ENCODE measurements at places on chromosomes 11 and 22.

- no peak for DNase-seq
Measured at GRCh38 chr22:25909614-25910387, 167.8 kb downstream of the MYO18B start.

DNA sequence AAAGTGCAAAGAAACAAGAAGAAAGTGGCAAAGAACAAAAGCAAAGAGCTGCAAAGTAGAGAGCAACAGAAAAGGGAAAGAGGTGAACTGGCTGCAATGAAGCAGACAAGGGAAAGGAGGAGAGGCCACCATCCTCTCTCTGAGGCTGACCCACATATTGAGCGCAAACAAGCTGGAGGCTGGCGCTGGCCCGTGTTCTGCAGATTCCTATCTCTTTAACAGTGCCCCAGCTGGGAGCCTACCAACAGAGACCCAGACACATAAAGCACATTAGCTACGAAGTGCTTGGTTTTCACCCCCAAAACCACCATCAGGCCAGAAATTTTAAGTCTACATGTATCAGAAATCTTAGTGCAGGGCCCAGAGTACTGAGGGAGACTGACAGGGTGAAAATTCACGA, 17.6 kb downstream of the NCAPD3 start:
- DNase-seq, result no peak

GRCh38 chr11:10930224-10930971, 72.5 kb upstream of the ZBED5 start:
- DNase-seq, result no peak

GRCh38 chr11:20162824-20163782, 2.8 kb upstream of the DBX1 start:
- no peak for DNase-seq

GRCh38 chr11:119120639-119121007, 757 bp upstream of the HINFP start:
- DNase-seq, result no peak

DNA sequence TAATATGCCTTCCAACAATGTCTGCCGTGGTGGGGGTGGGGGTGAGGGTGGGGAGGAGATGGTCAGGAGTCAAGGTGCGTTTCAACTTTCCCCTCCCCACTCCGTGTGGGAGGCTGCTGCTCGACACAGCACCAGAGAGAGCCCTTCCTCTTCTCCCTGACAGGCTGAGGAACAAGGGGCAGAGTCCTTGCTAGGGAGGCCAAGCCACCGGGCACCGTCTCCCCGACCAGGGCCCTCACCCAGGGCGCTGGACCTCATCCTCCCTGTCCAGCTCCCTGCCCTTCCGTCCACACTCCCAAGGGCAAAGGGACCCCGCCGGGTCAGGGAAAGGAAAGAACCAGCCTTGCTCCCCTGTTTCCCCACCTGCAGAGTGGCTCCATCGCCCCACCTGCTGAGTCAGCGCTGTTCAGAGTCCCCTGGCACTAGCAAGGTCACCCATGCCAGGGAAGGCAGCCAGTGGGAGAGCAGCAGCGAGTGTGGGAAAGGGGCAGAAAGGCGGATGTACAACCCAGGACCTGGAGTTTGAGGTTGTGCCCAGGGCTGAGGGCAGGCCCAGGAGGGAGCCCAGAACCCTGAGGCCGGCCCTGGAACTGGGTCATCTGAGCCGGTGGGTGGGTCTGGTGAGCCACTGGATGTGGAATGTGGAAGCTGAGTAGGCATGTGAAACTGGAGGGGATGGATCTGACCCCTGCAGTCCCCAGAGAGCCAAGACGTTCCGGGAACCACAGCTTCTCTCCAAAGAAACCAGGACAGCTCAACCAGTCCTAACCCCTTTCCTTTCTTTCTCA, 47.2 kb downstream of the BUD13 start:
- DNase-seq, result no peak

GRCh38 chr11:33643167-33643824, 57.3 kb downstream of the C11orf91 start:
- no peak for DNase-seq

DNA sequence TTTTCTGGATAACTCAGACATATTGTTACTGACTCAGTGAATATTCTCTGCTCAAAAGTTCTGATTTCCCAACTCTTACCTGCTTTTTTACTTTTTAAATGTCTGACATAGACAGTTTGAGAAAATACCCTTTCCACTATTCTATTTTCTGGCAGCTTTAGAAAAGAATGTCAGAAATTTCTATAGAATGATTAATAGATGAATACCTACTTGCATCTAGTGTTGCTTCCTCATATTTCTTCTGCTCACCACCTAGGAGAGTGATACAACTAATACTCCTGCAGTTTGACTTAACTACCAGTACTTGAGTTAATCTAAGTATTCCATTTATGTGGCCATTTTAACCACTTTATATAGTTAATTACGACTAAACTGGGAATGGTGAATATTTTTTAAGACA, 55.2 kb downstream of the KDM2A start:
- DNase-seq, result no peak

DNA sequence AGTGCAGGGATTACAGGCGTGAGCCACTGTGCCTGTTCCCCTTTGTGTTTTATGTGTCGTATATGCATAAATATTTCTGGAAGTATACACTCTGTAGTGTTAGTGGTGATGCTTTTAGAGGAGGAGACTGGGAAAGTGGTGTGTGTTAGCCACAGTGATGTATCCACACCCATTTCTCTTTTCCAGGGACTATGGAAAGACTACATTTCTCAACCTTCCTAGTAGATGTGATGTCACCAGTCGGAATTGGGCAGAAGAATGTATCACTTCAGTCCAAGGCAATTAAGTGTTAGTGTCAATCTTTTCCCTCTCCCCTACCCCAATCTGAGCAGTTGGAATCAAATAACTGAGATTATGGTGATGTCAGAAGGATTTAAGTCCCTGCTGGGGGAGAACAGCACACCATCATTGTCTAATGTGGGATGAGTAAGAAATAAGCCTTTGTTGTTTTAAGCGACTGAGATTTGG, 5.8 kb upstream of the ATG16L2 start:
- DNase-seq, result no peak

DNA sequence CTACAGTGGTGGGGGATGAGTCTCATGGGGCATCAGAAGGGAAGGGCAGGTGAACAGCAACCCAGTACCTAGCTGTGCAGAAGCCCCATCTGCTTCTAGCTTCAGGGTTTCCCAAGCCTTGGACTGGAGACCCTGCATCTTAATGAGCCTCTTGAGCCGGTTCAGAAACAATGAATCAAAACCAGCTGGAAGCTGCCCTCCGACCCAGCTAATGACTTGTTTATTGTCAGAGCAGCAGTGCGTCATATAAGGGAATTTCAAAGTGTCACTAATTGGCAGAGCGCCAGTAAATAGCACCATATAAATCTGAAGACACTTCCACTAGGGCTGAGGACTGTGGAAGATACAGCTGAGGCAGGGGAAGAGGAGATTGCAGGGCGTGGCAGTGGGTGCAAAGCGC, 57.5 kb downstream of the RPUSD4 start:
- no peak for DNase-seq

- no peak for DNase-seq
Measured at GRCh38 chr11:114180301-114181055, 115.7 kb upstream of the NNMT start.

GRCh38 chr11:65185171-65185570, 3.4 kb downstream of the CAPN1 start:
- DNase-seq, result no peak

GRCh38 chr22:39675947-39676346, 105.4 kb downstream of the CACNA1I start:
- no peak for DNase-seq

DNA sequence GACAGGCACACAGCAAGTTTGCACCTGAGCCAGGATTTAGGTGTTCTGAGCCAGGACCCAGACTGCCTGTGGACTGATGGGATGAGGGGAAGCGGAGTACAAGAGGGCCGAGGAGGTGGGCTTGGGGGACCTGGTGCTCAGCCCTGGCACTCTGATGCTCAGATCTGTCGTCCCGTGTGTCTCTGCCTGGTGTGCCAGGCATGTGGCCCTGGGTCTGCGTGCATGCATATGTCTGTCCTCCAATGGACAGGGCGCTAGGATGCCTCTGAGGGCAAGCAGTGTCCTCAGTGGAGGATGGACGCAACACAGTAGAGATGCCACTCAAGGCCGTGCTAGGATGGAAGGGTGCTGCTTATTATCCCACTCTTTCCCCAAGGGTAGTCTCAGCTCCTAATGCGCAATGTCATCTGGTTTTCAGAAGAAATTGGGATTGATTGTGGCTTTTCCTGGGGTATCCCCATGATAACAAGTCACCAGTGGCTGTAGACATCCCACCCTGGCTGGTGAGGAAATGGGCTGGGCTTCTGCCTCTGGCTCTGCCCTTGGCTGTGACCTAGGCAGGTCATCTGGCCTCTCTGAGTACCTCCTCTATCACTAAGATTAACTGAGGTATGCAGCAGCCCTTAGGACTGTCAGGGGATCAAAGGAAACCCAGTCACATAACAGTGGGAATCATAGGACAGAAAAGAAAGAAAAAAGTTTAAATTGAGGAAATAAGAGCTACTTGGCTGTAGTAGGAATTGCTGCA, 35.7 kb upstream of the SUSD2 start:
- no peak for DNase-seq

DNA sequence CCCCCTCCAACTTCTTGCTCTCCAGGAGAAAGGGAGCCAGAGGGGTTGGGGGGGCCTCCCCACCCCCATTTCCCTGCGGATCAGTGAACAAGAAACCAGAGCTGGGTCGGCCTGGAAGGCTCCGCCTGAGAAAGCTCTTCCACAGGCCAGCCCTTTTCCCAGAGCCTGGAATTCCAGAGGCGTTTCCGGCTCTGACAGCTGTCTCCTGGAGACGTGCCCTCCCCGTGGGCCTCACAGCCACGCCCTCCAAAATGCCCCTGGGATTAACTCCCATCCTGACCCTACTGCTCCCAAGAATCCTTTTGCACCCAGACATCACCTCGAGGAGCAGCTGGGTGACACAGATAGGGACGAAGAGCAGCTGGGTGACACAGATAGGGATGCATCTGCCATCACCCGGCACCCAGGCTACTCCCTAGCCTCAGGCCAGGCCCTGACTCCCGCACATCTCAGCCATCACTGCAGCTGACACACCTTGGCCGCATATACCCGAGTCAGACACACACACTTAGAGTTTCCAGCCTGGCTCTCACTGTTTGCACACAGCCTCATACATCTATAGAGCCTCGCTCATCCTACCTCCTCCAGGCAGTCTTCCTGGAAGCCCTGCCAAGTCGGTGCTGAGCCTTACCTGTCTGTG, 7.6 kb upstream of the CDC42EP1 start:
- peak; percentile 71 for DNase-seq

DNA sequence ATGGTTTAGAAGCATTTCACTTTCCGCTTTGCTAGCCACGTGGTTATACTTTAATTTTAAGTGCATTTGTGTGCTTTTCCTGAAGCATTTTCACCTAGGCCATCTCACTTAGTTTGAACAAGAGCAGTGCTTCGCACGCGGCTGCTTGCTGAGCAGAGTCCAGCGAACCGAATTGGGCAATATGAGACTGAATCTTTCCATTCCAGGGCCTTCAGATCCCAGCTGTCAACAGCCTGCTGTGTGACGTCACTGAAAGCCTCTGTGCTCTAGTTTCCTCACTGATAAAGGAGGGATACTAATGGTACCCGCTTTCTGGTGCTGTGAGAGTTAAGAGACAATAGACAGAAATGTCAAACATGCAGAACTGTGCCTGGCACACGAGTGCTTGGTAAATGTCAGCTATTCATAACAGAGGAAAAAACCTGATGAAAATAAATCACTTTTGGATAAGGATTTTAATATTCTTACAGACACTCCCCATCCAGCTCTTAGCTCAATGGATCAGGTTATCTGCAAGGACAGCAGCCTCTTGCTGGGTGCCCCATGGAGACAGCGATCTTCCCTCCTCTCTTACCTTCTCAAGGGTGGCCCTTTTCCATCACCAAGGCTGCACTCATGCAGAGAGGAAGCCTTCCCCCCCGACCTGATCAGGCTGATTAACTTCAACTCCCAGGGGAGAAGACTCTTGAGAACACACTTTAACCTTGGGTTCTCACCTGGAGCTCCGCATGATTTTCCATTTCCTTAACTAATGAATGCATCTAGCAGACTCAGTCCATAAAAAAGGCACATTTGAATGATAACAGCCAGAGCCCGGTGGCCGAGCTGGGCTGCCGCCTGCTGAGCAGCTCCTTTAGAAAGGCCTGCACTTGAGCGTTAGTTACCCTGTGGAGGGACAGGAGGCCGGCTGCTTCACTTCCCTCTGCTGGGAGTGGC, 3.5 kb upstream of the GLB1L3 start:
- no peak for DNase-seq

DNA sequence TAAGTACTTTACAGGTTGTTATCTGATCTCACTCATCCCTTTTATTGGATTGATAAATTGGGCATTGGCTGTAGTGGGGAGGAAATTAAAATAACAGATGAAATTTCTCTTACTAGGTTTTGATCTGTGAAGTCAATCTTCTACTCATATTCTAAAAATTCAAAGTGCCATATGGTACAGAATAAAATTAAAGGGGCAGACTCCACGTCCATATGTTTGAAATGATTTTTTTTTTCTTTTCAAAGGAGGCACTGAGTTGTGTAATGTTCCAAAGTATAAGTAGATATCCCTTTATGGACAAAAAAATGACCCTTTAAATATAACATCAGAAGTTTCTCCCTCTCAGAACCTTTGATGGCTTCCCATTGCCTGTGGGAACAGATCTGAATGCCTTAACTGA, 207.4 kb downstream of the DBX1 start:
- DNase-seq, result no peak
